ENCODE measurements at places on chromosomes 12 and 14.
A peak's percentile ranks its signal among the peaks of the same experiment; 100 is the strongest.

DNA sequence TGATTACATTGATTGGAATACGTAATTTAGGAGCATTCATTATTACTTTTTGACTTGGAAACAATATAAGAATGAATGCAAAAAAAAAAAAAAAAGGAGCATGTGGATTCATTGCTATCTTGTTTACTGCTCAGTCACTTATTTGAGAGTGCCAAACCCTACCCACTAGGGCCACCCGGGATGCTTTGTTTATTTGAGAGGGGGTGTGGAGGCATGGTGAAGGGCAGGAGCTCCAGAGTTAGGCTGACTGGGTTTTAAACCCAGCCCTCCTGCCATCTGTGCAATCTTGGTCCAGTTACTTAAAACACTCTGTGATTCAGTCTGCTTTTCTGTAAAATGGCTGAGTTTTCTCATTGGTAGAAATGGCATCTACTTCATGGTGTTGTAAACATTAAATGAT, 195.2 kb downstream of the RAD51B start:
- DNase-seq, result no peak

DNA sequence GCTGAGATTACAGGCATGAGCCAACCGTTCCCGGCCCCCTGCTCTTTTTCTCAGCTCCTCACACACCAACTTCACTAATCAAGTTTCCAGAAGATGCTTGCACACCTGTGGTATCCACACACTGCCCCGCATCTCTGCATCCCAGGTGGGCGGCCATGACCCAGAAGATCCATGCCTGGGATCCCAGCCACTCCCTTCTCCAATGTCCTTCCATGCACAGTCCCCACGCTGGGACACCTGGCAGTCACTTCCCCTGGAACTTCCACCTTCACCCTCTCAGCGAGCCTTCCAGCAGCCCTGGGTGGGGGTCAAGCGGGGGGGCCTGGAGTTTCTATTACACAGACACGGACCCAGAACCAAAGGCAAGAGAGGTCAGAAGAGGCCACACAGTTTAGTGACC, 107.8 kb downstream of the CALM1 start:
- DNase-seq, result no peak

DNA sequence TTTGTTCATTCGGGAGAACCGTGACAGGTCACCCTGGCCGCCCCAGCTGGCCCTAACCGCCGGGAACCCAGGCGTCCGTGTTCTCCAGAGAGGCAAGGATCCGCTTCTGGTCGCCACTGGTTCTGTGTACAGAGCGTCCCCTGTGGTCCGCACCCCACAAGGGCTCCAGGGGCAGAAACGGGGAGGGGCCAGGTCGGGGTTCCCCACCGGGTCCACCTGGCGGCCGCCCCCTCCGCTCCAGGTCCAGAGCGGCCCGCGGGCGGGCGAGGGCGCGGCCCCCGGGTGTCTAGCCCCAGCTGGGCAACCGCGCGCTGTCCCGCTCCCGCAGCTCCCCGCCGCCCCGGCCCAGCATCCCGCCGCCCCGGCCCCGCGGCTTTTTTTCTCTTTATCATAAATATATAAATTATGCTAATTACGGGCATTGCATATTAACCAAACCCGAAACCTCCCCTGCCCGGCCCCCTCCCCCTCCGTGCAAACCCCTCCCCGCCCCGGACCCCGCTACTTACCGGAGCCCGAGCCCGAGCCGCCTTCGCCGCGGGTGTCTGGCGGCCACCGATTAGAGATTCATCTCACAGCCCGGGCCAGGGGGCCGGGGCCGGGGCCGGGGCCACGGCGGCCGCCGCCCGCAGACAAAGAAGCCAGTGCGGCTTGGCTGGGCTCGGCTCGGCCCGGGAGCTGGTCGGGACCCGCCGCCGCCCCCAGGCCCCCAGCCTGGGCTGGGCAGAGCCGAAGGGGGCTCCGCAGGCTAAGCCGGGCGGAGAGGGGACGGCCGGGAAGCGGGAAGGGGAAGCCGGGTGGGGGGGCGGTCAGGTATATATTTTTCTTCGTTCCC, 512 bp downstream of the POU6F1 start:
- no peak for DNase-seq

GRCh38 chr12:81329085-81329484, 251.2 kb downstream of the ACSS3 start:
- DNase-seq, result no peak

DNA sequence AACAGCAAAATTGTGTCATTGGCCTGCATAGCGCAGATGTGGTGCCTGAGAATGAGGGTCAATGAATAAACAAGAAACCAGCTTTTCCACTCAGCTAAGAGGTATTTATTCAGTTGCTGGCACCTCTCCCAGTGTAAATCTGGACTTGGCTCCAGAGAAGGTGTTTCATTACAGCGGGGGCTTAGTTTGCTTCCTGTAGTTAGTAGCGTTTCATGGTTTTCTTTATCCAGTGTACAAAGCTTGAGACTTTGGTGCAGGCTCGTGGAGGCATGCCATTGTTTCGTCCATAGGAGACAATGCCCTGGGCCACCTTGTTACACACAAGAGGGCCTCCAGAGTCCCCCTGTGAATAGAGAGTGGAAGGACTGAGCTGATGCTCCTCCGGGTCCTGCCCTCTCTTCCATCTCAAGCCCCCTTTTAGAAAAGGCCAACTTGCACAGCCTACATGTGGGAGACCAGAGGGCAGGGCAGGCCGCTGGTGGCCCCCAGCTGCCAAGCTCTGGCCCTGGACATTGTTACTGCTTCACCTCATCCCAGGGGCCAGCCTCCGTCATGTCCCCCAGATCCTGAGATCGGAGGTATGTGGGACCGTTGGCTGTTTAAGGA, 3.0 kb downstream of the GZMB start:
- DNase-seq, result no peak

- DNase-seq, result no peak
Measured at GRCh38 chr14:66758031-66758613, 250.2 kb downstream of the GPHN start.

DNA sequence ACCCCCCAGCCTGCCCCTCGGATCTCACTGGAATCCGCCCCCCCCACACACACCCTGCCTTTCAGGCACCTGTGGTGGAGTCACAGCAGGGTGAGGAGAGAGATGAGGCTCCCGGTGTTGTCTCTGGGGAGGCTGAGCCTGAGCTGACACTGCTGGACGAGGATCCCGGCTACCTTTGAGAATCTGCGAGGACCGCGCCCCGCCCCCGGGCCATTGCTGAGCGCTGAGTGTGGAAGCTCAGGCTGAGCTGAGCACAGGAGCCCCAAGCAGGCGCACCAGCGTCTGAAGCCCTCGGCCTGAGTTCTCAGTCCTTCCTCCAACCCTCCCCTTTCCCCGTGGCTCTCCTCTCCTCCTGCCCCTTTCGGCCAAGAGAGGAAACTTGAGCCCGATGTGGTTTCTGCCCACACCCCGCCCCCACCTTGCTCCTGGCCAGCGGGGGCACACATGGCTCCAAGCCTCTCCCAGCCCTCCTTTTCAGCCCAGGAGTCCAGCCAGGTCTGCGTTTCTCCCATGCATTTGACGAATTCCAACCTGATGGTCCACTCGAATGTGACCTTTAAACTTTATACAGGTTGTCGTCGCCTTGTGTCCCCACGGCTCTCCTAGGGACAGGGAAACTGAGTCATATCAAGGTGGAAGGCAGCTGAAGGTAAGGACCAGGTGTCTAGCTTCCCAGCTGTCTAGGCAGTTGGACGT, at the start of gene NFE2:
NFE2 (minus strand) TSS at position 284 of the 696 bp plus-strand sequence. CDS start 5,767 bp downstream, outside the sequence.
- DNase-seq, result peak; percentile 31

DNA sequence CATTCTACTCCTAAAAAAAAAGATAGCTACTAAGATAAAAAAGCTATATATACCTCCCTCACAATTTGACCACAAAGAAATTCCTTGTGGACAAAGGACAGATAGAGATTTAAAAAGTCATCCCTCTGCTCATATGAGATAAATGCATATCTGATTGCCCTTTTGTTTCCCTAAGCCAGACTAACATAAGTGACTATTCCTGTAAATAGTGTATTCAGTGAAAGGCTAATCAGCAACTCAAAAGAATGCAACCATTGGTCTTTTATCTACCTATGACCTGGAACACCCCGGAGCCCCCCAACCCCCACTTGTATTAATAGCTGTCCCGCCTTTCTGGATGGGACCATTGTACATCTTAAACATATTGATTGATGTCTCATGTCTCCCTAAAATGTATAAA, 6.3 kb upstream of the TMPO start:
- no peak for DNase-seq

- DNase-seq, result no peak
Measured at GRCh38 chr14:69754487-69754886, 12.5 kb upstream of the SRSF5 start.

GRCh38 chr12:20395791-20396550, 27.6 kb downstream of the PDE3A start:
- DNase-seq, result no peak

GRCh38 chr12:30019366-30020140, 235.8 kb upstream of the TMTC1 start:
- no peak for DNase-seq

- no peak for DNase-seq
Measured at GRCh38 chr12:18970603-18971002, 158.9 kb upstream of the PLEKHA5 start.

GRCh38 chr12:93742110-93742934, 65.1 kb downstream of the CRADD start:
- no peak for DNase-seq

GRCh38 chr12:112590281-112590680, 171.5 kb downstream of the PTPN11 start:
- DNase-seq, result no peak

GRCh38 chr14:30889244-30889594, 14.9 kb downstream of the COCH start:
- DNase-seq, result no peak

DNA sequence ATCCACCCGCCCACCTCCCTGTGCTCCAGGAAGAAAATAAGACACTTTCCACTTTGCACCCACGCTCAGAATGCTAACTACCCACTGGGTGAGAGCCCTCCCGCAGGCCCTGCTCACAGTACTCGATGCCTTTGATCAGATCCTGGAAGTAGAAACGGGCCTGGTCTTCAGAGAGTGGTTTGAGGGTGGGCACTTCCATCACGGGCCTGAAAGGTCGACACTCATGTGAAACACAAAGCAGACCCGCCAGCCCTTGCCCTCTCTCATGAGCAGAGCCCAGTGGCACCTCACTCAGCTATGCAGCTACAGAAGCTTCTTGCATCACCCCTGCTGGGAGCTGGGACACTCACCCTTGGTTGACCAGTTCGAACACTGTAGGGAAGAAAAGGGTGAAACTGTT, 41.1 kb downstream of the CAMKK2 start:
- no peak for DNase-seq

- DNase-seq, result no peak
Measured at GRCh38 chr12:17342381-17342961, 736.5 kb upstream of the LMO3 start.

- no peak for DNase-seq
Measured at GRCh38 chr14:91244501-91244901, at the start of gene GPR68. GPR68 (minus strand) TSS chr14:91244704; CDS start chr14:91235050, 9,654 bp downstream.

DNA sequence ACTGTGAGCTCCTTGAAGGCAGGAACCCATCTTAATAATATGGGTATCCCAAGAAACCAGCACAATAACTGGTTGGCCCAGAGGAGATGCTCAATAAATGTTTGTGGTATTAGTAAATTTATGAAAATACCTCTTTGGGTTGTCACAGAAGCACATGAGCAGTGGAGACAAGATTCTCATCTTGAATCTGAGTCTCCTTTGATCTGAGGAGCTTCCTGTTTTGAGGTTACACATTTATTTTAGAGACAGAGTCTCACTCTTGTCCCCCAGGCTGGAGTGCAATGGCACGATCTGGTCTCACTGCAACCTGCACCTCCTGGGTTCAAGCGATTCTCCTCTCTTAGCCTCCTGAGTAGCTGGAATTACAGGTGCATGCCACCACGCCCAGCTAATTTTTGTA, 247.4 kb downstream of the NRXN3 start:
- no peak for DNase-seq

GRCh38 chr12:113030875-113031525, 25.5 kb upstream of the DTX1 start:
- no peak for DNase-seq

GRCh38 chr12:94308612-94309011, 151.1 kb downstream of the CEP83 start:
- no peak for DNase-seq

DNA sequence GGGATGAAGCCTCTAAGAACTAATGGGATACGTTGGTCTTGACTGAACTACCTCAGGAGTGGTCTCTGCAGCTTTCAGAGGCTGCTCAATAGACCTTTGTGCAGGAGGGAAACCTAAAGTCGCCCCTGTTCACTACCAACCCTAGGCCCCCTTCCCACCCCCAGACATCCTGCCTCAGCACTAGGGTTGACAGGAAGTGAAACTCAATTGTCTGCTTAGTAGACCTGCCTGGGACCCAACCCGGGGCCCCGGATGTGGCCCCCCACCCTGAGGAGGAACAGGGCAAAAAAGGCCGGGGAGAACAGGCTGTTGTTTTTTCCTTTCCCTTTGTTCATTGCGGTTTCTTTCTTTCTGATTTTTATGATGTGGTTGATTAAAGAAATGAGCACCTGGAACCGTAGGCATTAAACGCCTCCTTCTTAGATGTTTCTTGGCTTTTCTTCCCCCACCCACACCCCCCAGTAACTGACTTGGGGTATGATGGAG, 1.6 kb upstream of the DGKA start:
- DNase-seq, result no peak

- no peak for DNase-seq
Measured at GRCh38 chr14:69985463-69985862, 106.2 kb downstream of the SMOC1 start.

- no peak for DNase-seq
Measured at GRCh38 chr12:48999371-49000131, at the start of gene DDN. DDN (minus strand) TSS chr12:48999375; CDS start chr12:48999287, 88 bp downstream.

GRCh38 chr12:20245491-20245890, 122.8 kb upstream of the PDE3A start:
- no peak for DNase-seq

GRCh38 chr14:28461389-28461788, 305.2 kb upstream of the FOXG1 start:
- DNase-seq, result no peak

GRCh38 chr12:105820429-105821125, 318.2 kb downstream of the NUAK1 start:
- no peak for DNase-seq

DNA sequence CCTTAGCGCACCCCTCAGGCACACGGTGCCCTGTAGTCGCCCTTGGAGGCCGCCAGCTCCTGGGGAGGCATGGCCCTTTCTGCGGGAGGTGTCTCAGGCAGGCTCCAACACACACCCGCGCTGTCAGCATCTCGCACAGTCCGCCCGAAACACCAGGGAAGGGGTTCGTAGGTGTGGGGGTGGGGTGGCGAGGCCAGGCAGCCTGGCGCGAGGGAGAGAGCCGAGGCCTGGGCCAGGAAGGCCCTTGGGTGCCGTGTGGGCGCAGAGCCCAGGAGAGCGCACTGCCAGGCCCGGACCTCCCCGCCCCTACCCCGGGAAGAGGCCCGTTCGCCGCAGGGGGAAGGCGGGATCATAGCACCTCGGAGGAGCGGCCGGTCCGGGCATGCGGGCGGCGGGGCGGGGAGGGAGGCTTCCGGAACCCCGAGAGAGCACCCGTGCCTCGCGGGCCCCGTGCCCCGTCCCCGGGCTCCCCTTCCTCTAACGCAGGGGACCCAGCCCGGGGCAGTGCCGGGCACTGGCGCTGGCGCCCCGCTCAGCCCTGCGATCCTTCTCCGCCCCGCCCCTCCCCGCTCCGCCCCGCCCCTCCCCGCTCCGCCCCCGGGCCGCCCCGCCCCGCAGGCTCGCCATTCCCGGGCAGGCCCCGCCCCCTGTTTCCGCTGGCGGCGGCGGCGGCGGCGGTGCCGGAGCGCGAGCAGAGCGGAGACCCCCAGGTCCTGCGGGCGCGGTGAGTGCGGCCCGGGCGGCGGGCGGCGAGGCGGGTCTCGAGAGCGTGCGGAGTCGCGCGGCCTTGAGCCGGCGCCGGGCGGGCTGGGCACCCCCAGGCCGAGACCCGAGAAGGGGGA, at the start of gene TSPAN9:
TSPAN9 (plus strand) TSS at position 650 of the 842 bp plus-strand sequence. CDS start 123,815 bp downstream, outside the sequence.
- DNase-seq, result no peak

- DNase-seq, result no peak
Measured at GRCh38 chr14:75381642-75382041, 46.2 kb upstream of the JDP2 start.

Measured in NCI-H187 (cell line).